AG08396 (cell line): ENCODE measurements at places on chromosomes 16 and 17.

DNA sequence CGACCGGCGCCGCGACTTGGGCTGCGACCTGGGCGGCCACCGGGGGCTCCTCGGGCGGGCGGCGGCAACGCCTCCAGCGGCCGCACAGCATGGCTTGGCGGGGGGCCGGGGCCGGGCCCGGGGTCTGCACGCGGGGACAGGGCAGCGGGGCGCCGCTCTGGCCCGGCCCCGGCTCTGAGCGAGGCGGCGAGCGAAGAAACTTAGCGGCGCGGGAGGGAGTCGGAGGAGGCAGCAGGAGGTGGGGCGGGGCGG is at the start of gene PLCD3:
Gene PLCD3, minus strand, starts transcription at position 196 of the 252 bp plus-strand sequence. Its CDS starts 105 bp downstream, at position 91.
- DNase-seq: no peak

- DNase-seq: no peak
Measured at GRCh38 chr16:67249178-67250044, 632 bp downstream of the SLC9A5 start.

GRCh38 chr17:32604966-32605365 is 118.2 kb downstream of the CDK5R1 start:
- DNase-seq: no peak

DNA sequence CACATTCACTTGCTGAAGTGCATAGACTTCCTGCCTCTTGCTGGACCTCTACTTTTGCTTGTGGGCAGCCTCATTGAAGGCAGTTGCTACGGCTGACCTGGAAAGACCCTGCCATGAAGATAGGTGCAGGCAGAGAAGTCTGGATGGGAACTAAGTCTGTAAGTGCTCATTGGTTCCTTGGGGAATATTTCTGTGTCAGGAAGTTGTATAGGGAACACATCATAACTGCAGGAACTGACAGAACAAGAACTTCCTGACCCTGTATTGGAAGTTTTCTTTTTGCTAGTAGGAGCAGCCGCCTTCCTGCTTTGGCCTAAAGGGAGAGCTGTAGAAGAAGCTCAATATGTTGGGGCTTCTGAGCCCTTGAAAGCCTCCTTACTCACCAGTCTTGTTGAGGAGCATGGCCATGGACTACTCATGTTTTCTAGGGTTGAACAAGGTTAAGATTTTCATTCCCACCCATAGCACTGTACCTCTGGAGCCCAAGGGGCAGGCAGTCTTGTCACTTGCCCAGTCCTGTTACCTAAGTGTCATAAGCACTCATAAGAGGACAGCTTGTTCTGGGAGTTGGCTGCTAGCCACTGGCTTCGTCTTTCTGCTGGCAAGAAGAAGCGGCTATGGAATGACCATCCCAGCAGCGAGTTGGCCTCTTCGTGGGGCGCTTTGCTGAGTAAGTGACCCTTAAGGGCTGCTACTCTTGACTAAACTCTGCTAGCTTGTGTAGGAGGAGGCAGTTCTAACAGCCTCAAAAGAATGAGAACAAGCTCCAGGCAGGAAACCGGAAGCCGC is 7.2 kb downstream of the UBFD1 start:
- no peak for DNase-seq

DNA sequence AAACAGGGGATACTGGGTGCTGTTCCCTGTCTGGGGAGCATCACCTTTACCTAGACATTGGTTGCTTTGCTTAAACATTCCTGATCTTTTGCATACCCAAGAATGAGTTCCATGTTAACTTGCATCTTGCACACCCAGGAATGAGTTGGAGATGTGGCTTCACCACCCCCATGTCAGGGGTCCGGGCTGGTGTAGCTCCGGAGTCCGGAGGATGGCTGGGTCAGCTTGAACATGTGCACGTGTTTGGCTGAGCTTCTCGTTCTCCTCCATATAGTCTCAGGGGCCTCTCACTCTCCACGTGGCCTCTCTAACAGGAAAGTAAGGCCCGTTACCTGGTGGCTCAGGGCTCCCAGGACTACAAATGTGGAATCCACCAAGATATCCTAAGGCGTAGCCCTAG is 18.2 kb upstream of the AMZ2 start:
- DNase-seq: no peak
